ENCODE measurements at places on chromosomes 2 and 18.

GRCh38 chr18:435940-436339 is 64.6 kb downstream of the COLEC12 start:
- DNase-seq = no peak

GRCh38 chr2:128414351-128414750 is 95.7 kb upstream of the HS6ST1 start:
- DNase-seq = no peak

DNA sequence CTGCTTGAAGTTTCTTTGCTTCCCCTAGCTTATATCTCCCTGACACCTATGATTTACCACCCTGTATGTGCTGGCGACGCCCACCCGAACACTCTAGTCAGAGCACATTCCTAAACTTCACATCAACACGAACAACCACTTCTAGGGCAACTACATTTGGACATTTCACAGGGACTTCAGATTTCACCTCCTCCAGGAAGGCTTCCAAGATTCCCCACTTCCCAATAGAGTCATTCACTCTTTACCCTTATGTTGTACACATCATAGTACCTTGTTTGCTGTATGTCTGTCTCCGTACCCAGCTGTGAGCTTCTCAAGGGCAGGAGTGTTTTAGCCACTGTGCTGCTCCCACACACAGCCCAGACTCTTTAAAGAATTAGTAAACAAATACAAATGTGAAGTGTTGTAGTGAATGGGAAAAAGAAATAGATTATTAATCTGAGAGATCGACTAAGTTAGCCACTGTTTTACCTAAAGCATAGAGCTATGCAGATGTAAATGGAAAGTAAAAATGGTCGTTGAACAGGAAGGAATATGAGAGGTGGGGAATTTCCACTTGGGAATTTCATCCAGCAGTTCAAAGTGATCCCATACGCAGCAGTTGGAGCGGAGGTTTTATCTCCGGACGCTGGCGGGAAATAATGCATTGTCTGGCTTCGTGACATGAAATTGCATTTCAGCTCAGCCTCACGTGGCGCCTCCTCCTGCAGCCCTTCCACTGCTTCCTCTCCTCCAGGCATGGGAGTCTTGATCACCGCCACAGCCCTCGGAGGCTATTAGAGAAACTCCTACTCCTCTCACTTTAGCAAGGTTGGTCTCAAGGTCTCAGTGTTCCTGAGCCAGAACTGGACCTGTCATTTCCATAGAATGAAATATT is 233.4 kb upstream of the COPS8 start:
- DNase-seq = no peak

- no peak for DNase-seq
These were observed 533 bp downstream of the DHX57 start for GRCh38 chr2:38875227-38875575.

GRCh38 chr2:180823546-180824141 is 156.8 kb upstream of the UBE2E3 start:
- DNase-seq = no peak

DNA sequence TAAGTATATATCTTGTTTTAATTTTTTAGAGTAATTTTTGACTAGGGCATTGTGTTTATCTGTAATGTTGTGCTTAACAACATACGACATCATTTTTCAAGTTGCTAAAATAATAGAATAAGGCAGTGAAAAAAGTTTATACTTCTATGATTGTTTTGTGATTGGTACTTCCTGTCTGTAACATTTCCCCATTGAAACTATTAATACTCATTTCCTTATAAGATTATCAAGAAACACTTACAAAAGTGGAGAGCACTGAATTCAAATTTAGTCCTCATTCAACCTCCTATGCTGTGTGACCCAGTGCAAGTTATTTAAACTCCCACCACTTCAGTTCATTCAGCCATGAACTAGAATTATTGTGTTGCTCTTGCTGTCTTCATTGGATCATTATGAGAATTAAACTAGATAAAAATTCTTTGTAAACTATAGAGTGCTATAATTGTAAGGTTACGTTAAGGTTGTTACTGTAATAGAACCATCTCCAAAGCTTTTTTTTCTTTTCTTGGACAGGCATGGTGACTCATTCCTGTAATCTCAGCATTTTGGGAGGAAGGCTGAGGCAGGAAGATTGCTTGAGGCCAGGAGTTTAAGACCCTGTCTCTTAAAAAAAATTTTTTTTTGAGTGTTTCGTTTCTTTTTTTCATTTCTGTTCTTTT is 2.8 kb downstream of the ETAA1 start:
- no peak for DNase-seq

- peak; percentile 59 for DNase-seq
These were observed 111.6 kb upstream of the NABP1 start for GRCh38 chr2:191566344-191566743.

Measured in CD4-positive, alpha-beta T cell treated with Interleukin-4 for 4 hours (primary cell).